ENCODE measurements at places on chromosomes 5 and 9. TPM values are rescaled to one million over a fixed set of nuclear protein-coding genes. Genes with fewer than 3 reads are reported as not detected.

Gene ACOT12
- total RNA-seq = not detected

Gene DBH
- not detected for total RNA-seq

Gene AFAP1L1
- 6.4 TPM for total RNA-seq

Gene WNK2
- total RNA-seq = not detected

DNA sequence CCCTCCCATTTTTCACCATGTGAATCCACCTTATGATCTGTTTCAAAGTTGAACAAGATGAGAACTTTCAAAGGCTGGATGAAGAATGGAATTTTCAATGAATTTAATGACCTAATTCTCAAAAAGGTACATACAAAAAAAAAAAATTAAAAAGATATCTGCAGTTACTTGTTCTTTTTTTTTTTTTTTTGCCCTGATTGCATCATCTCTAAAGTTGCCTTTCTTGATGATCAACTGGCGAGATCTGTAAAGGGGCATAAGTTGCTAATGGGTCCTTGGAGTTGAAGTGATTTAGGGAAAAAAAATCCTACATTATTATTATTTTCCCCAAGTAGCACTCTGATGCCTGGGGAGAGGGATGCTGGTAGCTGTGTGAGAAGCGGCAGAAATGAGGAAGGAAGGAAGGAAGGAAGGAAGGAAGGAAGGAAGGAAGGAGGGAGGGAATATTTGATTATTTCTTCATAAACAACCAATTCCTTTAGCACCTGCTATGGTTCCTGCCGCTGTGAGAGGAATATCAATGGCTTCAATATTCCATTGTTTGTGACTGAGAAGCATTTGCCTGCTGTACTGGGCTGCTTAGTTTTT lies 48.8 kb upstream of the CD180 start:
- no peak overlapping the region for H3K27ac ChIP-seq
- H3K4me3 ChIP-seq = no peak overlapping the region
- H3K27me3 ChIP-seq = no peaks in the 10 kb centered on the region
- H3K36me3 ChIP-seq = no peaks in the 10 kb centered on the region
- DNase-seq = no peak

- peaks cover 16% of the 10 kb centered on the region for H3K36me3 ChIP-seq
- peak overlapping the region; percentile 80 for H3K4me3 ChIP-seq
- peaks cover 63% of the 10 kb centered on the region for H3K4me1 ChIP-seq
- DNase-seq = peak; percentile 14
Measured at GRCh38 chr5:120683580-120683979, 219.5 kb downstream of the PRR16 start.

DNA sequence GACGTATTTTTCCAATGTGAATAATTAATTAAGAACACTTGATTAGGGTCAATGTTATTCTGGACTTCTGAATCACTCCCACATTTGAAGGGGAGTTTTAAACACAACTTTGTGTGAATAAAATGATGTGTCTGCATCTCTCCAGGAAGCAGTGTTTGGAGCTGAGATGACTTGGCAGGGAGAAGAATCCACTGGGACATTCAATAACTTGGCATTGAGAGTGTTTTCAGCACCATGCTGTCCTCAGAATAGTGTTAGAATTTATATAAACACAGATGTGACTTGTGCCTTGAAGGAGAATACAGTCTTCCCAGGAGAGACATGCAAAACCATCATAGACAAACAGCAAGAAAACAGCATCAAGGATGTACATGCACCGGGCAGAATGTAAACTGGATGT lies 32.7 kb upstream of the KCNMB1 start:
- H3K27ac ChIP-seq = no peak overlapping the region
- peaks cover 6% of the 10 kb centered on the region for H3K4me1 ChIP-seq
- no peaks in the 10 kb centered on the region for H3K36me3 ChIP-seq
- H3K27me3 ChIP-seq = peaks cover 17% of the 10 kb centered on the region

GRCh38 chr5:43711496-43711895 lies 108.5 kb downstream of the NNT start:
- no peak for DNase-seq
- no peaks in the 10 kb centered on the region for H3K36me3 ChIP-seq
- no peak overlapping the region for H3K27ac ChIP-seq
- peaks cover 10% of the 10 kb centered on the region for H3K4me1 ChIP-seq
- H3K4me3 ChIP-seq = no peak overlapping the region

GRCh38 chr5:168219515-168220410 lies 71.7 kb upstream of the WWC1 start:
- H3K4me3 ChIP-seq = peak overlapping the region; percentile 74
- H3K4me1 ChIP-seq = peaks cover 12% of the 10 kb centered on the region
- H3K27me3 ChIP-seq = peaks cover 22% of the 10 kb centered on the region
- H3K36me3 ChIP-seq = no peaks in the 10 kb centered on the region

GRCh38 chr9:137490532-137491186 lies 31.5 kb upstream of the NSMF start:
- no peaks in the 10 kb centered on the region for H3K36me3 ChIP-seq
- no peaks in the 10 kb centered on the region for H3K4me1 ChIP-seq
- H3K27me3 ChIP-seq = peaks cover 13% of the 10 kb centered on the region
